ENCODE measurements at places on chromosomes 7 and 10.

GRCh38 chr10:84945791-84946190 is 617.4 kb downstream of the CCSER2 start:
- no peak for DNase-seq

- DNase-seq, result no peak
Observed at GRCh38 chr10:76882245-76882644, 755.4 kb downstream of the KCNMA1 start.

DNA sequence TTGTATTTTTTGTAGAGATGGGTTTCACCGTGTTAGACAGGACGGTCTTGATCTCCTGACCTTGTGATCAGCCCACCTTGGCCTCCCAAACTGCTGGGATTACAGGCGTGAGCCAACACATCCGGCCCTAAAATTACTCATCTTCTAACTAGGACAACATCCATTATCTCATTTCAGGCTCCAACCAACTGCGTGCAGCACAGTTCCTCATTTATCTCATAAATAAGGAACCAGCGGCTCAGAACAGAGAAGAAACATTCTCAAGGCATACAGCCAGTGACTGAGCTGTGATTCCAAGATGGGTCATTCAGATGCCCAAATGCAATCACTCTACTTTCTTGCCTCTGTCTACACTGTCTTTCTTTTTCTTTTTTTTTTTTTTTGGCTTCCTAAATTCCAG is 356.1 kb downstream of the ELMO1 start:
- DNase-seq, result no peak

- no peak for DNase-seq
Observed at GRCh38 chr10:107480781-107481180, 316.3 kb upstream of the SORCS1 start.

- no peak for DNase-seq
Observed at GRCh38 chr10:25017154-25017590, 760 bp downstream of the THNSL1 start.

DNA sequence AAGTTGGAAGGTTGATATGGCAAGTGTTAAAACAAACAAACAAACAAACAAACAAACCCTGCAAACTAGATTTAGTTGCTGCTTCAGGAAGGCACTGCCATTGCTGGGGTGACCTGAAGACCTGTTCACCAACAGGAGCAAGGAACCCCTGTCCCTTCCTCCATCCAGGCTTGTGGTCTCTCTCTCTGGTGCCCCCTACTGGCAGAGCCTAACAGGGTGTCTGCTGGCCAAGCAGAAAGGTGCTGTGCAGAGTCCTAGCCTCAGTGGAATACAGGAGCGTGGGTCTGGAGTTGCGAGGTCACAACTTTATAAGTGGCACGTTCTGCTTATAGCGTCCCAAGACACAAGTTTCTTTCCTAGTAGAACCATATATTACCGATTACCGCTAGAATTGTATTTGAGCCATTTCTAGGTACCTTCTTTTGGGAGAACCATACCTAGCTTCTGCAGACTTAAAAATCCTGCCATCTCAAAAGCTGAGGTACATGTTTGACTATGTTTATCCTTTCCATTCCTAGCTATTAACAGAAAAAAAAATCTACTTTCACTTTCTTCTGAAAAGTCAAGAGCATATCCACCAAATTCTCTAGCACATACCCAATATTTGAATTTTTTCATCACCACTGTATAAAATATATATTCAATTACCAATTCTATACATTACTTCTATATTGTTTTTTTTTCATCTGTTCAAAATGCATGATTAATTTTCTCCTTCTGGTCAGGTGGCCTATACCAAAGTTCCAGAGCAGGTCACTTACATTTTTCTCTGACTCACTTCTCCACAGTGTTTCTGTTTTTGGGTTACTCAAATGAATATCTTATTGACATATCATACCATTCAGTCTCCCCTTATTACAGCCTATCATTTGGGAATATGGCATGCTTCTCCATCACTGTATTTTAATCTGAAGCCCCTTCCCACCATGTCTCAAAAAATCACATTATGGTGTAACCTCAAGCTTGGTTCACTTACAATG is 29.1 kb upstream of the CALD1 start:
- peak; percentile 62 for DNase-seq

DNA sequence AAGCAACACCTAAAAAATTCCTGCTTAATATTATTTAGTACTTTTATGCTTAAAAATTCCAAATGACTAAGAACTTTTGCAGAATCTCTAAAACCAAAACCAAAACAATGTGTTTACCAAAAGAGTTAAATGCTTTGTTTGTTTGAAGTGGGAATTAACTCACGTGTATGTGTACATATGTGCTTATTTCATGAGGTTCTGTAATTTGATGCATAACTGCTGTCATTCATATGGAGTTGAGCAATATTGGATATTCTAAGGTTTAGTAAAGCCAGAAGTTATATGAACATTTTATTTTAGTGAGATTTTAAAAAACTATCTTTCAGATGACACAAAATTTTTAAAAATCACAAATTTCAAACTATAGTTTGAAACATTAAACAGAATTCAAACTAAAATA is 157.1 kb downstream of the PIP4K2A start:
- DNase-seq, result no peak

GRCh38 chr7:134500406-134500805 is 27.0 kb upstream of the AKR1B10 start:
- DNase-seq, result no peak

GRCh38 chr10:102613286-102613685 is 31.0 kb upstream of the TRIM8 start:
- peak; percentile 10 for DNase-seq

GRCh38 chr10:34737772-34738169 is 77.3 kb downstream of the PARD3 start:
- no peak for DNase-seq

- DNase-seq, result no peak
Observed at GRCh38 chr7:4720225-4720624, 38.1 kb downstream of the FOXK1 start.

GRCh38 chr7:83452256-83452655 is 196.7 kb downstream of the SEMA3E start:
- DNase-seq, result no peak

DNA sequence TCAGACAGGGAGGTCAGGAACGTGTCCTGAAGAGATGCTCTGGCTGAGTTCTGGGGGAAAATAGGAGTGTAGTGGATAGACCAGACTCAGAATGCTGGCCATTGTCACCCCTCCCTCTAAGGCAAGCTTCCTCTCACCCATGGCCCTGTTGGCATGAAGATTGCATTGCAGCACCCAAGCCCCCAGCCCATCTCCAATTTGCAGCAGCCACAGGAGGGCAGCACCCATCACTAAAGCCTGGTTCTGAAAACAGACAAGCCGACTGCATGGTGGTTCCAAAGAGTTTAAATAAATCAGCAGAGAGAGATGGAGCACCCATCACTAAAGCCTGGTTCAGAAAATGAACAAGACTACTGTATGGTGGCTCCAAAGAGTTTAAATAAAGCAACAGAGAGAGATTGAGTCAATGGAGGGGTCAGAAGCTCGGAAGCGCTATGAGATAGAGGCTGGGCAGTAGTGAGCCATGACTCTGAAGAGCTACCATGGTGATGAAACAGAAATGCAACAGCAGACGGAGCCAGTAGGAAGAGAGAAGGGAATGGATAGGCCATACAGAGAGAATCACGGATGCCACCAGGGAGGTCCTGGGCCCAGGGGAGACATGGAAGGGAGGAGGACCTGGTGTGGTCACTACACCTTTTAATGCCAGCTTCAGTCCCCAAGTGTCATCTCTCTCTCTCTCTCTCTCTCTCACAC is 237.9 kb upstream of the MYO3A start:
- no peak for DNase-seq

- no peak for DNase-seq
Observed at GRCh38 chr10:122186816-122187810, 84.0 kb upstream of the BTBD16 start.

GRCh38 chr10:12431151-12432101 is 82.1 kb downstream of the CAMK1D start:
- no peak for DNase-seq

GRCh38 chr7:28629216-28629842 is 217.0 kb downstream of the CREB5 start:
- no peak for DNase-seq
